ENCODE measurements at places on chromosomes 2 and 18.

DNA sequence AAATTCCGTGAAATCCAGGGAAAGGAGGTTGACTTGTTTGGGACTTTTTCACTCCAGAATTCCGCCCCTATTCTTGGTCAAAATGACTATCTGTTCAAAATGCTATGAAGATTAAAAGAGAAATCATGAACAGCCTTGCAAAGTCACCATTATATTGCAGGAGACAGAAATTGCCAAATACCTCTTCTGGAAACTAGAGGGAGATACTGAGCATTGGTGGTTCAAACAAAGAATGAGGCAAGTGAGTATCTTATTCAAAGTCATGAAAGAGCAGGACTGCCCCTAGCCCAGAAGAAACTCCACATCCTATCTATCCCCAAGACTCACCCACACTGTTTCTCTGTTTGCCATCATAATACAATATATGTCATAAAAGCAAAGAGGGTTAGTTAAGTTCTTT is 862.3 kb upstream of the POU3F3 start:
- no peak for DNase-seq

- no peak for DNase-seq
Measured at GRCh38 chr2:173058673-173059072, 17.0 kb upstream of the MAP3K20 start.

DNA sequence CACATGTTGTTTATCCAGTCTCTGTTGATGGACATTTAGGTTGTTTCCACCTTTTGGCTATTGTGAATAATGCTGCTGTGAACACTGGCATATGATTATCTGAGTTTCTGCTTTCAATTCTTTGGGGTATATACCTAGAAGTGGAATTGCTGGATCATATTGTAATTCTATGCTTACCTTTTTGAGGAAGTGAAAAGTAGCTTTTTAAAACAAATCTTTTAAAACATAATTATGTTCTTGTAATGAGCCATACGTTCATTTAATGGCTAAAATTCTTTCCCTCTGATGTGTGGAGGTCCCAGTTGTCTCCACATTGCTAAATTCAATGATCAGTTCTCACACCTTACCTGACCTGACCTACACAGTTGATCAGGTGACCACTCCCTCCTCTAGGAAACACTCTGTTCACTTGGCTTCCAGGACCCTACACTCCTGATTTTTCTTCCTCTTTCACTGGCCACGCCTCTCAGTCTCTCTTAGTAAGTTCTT is 27.8 kb upstream of the SERTAD2 start:
- no peak for DNase-seq

DNA sequence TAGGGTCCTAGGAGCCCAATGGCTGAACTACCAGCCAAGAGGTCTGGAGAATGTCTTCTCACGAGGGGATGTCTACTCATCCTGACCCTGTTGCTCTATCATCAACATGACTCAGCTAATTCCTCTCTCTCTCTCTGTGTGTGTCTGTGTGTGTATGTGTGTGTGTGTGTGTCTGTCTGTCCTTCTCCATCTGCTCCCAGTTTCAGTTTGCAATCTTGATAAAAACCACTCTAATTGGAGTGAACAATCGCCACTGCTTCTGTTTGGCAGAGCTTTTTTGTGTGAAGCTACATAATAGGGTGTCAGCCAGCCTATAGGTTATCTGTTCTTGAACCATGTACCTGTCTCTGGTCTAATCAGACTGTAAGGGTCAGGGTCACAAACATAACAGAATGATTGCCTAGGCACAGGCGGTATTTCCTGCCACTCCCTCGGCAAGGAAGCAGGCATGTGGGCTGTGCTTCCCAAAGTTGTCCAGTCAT is 219.8 kb downstream of the SH3BP4 start:
- no peak for DNase-seq

GRCh38 chr18:74110149-74110548 is 37.5 kb downstream of the FBXO15 start:
- DNase-seq = no peak

DNA sequence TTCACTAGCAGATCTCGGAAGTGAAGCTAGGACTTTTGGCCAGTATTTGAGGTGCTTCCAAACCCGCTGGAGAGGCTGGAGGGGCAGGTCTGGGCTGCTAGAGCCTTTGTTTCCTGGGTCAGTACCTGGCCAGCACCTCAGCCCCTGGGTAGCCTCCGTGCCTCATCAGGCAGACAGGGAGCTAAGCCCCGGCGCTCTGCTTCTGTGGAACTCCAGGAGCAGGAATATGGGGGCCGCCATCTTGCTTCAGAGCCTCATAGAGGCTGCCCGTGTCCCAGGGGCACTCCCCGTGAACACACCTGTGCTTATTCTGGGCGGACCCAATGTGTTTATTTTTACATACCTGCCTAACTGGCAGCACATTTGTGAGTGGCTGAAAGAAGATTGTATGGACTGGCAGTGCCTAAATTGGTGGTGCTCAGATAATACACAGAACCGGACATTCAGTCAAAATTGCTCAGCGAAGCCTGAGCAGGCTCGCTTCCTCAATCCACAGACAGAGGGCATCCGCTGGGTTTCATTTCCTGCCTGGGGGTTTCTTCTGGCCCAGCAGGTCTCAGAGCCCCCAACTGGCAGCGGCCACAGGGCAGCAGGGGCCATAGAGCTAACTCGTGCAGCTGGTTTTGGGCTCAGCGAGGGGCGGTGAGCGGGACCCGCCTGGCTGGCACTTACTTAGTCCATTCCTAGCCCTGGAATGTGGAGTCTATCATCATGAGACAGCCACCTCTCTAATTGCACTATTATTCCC is 176.8 kb upstream of the ALKAL2 start:
- DNase-seq = no peak

- DNase-seq = no peak
Measured at GRCh38 chr18:50195689-50196088, 742 bp upstream of the MYO5B start.

DNA sequence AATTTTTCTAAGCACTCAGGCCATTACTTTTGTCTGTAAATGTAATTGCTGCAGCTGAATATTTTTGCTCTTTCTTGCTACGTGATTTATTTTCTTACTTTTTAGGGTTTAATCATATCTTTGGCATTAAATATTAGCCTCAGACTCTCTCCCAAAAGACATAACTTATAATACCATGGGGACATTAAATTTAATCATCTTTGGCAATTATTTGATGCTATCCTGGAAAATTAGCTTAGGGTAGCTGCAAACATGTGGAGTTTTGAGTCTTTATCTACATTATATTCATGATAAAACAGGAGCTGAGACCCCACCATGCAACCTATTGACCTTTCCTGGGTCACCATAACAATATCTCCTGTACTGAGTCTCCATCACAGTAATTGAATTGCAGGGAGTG is 59.1 kb upstream of the EDAR start:
- no peak for DNase-seq
